ENCODE measurements at places on chromosomes 16 and 17.

DNA sequence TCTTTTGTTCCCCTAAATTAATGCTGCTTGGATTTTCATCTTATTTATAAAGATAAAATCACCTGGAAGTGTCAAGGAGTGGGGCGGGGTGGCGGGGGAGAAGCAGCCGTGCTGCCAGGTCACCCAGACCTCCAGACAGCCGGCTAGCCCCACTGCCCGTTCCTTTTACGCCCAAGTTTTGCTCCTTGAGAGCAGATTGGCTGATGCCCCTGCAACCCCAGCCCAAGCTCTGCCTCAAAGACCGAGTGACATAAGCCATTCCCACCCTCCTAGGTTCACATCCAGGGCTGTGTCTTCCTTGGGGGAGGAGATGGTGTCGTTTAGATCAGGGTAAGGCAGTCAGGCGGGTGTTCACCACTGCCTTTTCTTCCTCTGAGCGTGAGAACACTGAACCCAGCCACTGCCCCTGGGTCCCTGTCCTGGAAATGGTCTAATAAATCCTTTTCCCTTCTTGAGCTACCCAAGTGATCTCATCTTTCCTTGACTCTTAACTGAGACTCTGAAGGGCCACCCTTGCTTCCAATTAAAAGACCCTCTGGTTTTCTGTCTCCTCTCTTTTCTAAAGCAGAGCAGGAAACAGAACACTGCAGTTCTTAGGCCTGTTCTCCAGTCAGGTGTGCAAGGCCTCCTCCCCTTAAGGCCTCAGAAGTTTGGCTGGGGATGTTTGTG is 5.7 kb downstream of the PDF start:
- DNase-seq = no peak

- DNase-seq = no peak
Measured at GRCh38 chr17:34607917-34608316, 28.5 kb downstream of the TMEM132E start.

DNA sequence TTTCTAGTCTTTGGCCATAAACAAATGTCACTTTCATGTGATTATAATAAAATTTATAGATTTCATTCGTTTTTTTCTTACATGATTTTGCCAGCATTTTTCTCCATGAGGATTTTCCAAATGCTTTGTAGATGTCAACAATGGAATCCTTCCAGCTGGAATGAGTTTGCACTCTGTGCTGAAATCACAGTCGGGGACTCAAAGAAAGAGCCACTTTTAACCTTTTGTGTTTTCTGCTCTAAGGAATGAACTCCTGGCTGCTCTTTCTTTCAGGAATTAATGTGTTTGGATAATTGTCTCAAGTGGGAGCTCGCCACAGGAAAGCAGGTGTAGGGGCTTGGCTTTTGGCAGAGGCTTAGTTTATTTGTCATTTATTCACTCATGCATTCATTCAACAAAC is 372.3 kb upstream of the SALL1 start:
- no peak for DNase-seq

GRCh38 chr17:42585353-42585752 is 7.8 kb upstream of the PSMC3IP start:
- DNase-seq = no peak

- DNase-seq = peak; percentile 59
Measured at GRCh38 chr17:79777120-79777893, 641 bp upstream of the CBX2 start.

DNA sequence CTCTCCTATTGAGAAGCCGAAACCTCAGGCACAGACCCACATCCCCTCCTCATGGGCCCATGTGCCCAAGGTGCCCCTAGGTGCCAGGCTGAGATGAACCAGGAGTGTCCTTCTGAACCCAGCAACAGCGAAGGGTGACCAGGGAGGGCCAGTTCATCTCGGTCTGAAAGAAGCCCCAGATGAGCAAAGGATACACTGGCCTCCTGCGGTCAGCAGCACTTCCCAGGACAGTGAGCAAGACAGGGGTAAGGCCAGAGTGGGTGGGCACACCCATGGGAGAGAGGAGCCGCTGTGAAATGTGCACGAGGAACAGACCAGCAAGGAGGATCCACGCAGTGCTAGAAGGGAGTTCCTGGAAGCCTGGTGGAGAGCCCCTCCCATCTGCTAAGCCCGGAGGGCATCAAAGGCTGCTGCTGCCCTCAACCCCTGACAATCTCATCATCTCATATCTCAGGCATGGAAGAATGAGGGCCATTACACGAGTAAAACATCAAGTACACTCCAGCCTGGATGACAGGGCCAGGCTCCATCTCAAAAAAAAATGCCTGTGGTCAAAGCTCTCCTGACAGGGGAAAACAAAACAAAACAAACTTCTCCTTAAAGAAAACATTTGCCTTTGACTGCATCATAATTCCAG is 3.3 kb upstream of the HBZ start:
- no peak for DNase-seq

GRCh38 chr17:49915670-49916069 is 53.3 kb upstream of the DLX4 start:
- no peak for DNase-seq

All from B cell (primary cell).